WTC11 (cell line): ENCODE measurements at places on chromosomes 16 and 17.

DNA sequence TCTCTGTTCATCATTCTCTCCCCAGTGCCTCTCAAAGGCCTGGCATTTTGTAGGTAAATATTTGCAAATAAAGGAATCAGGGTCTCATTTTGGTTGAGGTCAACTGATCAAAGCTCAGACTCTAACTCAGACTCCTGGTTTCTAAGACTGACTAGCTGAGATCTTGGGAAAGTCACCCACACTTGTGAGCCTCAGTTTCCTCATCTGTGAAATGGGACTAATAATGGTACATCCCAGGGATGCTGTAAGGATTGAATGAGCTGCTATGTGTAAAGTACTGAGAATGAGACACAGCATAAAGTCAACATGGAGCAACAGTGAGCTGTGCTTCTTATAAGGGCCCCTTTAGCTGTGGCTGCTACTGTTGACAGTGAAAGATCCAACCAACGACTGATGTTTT, 70.6 kb upstream of the XYLT1 start:
- DNase-seq, result no peak

GRCh38 chr17:17126131-17127110, 79.7 kb downstream of the PLD6 start:
- DNase-seq, result no peak

DNA sequence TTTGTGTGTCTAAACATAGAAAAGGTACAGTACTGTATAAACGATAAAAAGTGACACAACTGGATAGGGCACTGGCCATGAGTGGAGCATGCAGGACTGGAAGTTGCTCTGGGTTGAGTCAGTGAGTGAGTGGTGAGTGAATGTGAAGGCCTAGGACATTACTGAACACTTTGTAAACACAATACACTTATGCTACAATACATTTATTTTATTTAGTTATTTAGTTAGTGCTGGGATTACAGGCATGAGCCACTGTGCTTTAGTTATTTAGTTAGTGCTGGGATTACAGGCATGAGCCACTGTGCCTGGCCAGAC, 4.6 kb downstream of the CFAP20 start:
- no peak for DNase-seq

GRCh38 chr17:31688701-31689100, 170.3 kb downstream of the COPRS start:
- DNase-seq, result no peak

DNA sequence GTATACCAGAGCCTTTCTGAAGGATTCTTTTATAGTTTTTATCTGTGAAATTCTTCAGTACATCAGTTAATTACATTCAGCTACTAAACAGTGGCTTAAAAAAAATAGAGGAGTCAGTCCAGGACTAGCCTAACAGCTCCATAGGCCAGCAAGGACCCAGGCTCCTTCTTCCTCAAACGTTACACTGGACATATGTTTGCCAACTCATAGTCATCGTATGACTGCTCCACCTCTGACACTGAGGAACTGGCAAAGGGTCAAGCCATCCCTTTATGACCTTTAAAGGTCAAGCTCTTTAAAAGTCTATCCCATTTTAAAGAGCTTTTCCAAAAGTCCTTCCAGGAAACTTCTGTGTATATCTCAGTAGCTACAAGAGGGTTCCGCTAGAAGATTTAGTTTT, 36.6 kb downstream of the PHLPP2 start:
- DNase-seq, result no peak

DNA sequence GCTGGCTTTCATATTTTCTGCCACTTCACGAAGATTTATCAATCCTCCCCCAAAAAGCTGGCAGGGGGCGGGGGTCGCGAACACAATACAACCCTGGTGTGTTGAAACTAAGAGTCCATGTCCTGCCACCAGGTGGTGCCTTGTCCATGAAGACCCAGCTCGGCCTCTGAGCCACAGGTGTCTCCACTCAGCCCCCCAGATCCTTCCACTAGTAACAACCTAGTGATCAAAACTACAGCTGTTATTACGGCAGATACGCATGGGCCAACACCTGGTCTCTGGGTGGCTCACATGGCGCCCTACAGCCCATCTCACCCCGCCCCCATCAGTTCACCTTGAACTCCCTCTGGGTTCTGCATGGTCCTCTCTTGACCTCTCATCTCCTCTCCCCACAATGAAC, 27.7 kb downstream of the USP7 start:
- DNase-seq, result peak; percentile 66

DNA sequence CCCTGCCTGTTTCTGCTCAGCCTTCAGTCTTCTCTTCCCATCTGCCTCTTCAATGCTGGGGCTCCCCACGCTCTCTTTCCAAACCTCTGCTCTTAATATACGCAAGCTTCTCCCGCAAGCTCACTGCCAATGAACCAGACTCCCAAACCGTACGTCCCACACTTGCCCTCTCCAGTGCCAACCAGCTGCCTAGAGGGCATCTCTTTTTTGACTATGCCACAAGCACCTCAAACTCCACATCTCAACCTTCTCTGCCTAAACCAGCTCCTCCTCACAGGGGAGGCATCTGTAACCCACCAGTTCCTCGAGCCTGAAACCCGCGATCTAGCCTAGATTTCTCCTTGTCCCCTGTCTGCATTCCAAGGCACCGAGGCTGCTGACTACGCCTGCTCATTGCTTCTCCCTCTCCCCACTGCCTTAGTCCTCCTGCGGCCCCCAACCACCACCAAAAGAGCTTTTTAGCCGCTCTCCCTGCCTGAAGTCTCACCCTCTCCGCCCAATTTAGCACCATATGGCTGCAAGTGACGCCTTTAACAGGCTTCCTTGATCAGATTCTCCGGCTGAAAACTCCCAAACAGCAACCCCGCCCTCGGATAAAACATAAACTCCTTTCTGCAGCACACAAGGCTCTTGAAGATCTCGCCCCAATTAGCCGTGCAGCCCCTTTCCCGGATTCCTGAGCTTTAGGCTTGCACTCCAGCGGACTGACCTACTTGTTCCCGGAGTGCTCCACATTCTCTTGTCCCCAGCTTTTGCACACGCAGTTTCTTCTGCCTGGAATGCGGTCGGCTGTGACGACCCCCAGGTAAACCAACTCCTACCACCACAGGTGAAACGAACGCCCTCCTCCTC, 1.5 kb downstream of the GGA2 start:
- peak; percentile 37 for DNase-seq

DNA sequence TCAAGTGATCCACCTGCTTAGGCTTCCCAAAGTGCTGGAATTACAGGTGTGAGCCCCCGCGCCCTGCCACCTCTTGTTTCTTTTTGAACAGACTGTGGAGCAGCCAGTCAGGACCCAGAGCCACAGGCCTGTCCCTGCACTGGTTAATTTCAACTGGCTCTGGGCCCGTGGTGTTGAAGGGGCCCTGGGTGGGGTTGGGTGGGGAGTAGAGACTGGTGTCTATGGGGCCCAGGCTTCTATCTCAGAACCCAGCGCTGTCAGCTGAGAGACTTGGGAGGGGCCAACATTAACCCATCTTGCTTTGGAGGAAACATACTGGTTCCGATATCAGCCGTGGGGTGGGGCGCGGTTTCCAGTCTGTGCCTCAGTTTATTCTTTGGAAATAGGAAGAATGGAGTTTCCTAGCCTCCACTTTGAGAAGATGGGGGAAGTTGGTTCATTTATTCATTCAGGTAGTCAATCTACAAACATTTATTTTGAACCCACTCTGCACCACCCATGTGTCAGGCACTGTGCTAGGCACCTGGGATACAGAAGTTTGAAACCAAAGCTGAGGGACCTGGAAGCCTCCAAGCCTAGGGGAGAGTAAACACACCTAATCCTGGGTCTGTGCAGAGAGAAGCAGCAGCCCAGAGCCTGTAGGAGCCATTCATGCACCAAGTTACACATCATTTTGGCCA, 15.5 kb upstream of the SLC4A1 start:
- DNase-seq, result no peak

DNA sequence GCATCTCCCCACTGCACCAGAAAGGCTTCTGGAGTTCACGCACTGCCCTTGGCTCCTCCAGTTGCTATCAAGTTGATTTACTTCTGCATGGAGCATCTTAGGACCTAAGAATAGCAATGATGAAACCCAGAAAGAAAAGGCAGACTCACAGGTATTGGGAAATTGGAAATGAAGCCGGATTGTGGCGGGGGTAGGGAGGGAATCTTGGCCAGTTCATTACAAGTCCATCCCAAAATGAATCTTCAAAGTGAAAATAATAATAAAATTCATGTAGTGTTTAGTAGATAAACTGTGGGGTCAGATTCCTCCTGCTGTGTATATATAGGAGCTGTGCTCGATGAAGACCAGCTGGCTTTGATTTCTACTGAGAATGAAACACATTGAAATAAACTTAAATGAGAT, 33.7 kb downstream of the TEKT3 start:
- no peak for DNase-seq

DNA sequence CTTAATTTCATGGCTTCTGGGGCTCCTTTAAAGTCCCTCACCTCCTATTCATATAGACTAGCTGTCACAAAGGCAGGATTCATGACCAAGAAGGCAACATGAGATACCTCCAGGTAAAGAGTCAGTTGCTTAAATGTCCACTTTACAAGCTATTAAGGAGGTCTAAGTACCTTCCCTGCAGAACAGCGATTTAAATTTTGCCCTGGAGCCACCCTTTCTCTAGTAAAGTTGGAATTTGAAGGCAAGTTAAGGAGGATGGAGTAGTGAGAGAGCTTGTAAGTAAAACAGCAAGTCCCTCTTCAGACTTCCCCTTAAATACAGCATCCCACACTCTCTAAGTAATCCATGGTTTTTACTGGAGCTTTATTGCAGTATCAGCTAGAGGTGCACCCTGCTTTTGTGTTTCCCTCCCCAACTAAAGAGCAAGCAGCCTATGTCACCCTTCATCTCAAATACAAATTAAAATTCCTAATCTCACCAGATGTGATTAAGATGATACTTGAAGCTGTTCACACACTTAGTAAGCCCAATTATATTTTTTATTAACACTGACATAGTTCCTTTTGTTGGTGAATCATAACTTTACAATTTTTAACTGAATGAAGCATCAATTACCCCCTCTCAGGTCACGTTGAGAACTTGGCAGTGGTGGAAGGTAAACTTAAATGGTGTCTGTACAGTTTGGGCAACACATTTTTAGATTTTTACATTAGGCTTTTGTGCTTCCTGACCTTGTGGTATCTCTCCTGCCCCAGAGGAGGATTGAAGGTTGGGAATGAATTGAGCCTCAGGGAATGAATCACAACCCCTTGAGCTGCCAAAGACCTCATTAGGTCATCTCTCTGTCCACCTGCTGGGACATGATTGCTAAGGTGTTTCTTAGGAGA, 108.9 kb downstream of the TANGO6 start:
- no peak for DNase-seq

- DNase-seq, result no peak
Measured at GRCh38 chr16:55567382-55567781, 898 bp downstream of the CAPNS2 start.

DNA sequence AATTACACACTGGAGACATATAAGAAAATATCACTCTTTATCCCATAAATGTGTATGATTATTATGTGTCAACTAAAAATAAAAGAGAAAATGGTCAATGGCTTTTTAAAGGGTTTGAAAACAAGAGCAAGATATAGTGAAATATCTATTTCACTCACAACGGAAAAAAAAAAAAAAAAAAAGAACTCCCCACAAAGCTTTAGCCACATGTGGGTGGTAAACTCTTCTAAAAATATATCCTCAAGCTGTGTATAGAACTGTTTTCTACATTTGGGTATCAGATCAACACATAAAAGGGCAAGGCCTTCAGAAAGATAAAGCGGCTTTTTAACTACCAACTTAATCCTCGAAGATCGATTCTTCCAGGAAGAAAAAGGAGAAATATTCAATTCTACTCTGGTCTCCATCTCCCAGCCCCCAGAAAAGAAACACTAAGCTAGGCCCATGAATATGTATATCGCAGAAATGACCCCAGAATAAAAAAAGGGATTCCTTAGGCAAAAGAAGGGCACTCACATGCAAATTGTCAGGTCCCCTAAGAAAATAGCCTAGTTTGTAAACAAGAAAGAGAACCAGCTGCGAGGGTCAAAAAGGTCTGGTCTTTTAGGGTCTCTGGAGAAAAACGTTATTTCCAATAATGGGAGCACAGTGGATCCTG, 4.4 kb downstream of the LITAF start:
- no peak for DNase-seq

- DNase-seq, result no peak
Measured at GRCh38 chr16:23711785-23712184, 1.2 kb downstream of the ERN2 start.

DNA sequence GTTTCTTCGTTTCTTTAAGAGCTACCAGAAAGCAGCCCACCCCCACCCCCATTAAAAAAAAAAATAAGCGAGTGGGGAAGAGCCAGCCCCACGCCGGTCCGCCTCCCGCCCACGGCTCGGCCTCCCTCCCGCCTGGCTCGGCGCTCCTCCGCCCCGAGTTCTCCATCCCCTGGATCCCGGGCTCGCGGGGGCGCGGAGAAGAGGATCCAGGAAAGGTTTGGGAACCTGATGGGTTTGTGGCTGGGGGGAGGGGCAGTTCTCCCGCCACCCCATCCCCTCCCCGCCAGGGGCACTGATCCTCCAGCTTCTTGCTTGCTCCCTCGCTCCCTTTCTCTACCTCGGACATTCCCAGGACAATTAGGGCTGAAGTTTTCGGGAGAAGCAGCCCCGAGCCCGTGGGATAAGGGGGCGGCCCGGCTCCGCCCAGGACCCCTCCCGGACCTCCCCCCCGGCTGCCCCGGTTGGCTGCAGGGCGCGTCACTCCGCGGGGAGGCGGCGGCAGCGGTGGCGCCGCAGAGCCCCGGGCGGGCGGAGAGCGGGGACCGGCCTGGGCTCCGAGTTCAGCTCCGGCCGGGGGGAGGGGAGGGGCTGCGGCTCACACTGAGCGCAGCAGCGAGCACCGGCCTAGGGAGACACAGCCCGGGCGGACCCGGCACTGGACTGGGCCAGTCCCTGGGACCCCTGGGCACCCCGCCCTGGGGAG, 1.0 kb upstream of the SALL1 start:
- DNase-seq, result peak; percentile 88

GRCh38 chr16:22614271-22614947, 103.7 kb downstream of the NPIPB5 start:
- DNase-seq, result no peak

DNA sequence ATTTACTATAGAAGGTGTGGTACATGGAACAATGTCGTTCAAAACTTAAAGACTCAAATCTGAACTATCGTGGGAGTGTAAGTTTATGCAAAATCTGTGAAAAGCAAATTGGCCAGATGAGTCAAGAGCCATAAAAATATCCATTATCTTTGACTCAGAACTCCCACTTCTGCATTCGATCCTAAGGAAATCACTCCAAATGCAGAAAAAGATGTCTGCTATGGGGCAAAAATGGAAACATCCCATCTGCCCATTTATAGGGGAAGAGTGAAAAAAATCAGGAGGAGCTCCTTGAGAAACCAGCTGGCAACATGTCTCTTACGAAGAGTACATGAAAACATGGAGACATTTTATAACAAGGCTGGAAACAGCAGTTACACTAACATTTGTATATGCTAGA, 43.6 kb upstream of the CCDC182 start:
- no peak for DNase-seq
